Peyer's patch (tissue), 4 donors: ENCODE measurements at places on chromosomes 11 and 22.

DNA sequence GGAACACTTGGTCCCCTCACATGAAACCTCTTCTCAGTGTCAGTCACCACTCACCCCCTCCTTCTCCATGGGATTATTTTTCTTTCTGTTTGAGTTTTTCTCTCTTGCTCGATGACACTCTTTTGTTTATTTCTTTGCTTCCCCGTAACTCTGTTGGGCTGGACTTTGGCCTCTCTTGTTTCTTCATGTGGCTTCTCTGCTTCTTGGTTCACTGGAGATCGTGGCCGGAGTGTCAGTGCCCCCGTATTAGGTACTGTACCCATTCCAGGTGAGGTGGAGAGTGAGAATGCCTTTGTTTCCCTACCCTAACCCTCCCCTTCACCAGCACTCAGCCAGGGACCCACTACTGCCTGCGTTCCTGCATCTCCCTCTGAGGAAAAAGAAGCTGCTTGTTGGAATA is 32.5 kb downstream of the CYB5R2 start:
- DNase-seq = peak; percentile 68

DNA sequence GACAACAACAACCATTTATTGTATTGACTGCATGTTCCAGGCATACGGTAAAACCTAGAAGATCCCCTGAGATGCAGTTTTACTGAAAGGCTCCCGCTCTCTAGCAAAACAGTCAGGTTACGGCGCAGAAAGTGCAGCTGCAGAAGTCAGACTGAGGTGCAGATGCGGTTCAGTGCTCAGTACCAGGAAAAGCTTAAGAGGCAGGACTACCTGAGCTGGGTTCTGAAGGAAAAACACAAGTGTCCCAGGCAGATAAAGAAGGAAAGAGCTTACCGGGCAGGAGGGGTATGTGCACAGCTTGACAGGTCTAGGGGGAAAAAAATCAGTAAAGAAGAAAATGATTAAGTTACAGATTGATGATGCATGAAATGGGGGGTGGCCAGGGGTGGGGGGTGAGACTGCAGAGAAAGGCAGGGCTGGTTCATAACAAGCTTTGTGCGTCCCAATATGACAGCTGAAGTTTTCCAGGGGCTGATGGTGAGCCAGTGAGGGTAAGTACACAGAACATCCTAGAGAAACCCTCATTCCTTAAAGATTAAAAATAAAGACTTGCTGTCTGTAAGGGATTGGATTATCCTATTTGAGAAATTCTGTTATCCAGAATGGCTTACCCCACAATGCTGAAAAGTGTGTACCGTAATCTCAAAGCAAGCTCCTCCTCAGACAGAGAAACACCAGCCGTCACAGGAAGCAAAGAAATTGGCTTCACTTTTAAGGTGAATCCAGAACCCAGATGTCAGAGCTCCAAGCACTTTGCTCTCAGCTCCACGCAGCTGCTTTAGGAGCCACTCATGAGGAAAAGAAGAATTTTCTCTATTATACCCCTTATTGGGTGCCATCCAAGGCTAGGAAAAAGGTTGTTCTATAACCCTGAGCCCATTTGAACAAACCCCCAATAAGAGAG is 11.9 kb downstream of the LARGE1 start:
- no peak for DNase-seq

GRCh38 chr22:35749808-35750207 is 32.1 kb downstream of the APOL5 start:
- no peak for DNase-seq

GRCh38 chr22:41725510-41726110 is 26.3 kb downstream of the MEI1 start:
- no peak for DNase-seq

DNA sequence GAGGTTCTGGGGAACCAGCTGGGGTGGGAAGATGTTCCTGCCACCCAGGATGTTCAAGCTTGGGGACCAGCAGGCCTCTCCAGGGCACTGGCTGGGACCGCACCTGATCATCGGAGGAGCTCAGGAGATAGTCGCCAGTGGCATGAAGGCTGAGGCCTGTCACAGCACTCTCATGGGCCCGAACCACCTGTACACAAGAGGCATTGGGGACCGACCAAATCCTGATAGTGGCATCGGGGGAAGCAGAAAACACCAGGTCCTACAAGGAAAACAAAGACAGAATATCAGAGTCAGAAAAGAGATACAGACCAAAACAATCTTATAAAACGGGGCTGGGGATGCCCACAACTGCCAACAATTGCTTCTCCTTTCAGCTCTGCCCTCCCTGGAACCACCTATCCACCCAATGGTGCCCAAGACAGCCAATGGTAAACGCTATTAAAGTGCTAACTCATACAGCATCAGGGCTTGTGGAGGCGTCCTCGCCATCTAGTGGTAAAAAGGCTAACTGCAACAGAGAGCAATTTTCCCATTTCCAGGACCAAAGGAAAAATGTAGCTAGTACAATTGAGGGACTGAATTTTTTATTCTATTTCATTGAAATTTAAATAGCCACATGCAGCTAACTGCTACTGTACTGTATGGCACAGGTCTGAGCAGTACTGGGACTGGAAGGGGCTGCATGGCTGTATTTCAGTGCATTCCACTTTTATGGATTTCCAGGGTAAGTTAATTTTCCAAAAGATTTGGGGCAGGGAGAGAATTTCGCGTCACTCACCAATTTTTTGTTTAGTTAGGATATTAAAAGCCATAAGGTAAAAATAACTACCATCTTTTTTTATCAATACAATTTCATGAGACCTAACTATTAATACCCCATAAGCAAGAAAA is 7.1 kb downstream of the PRPF19 start:
- DNase-seq = no peak

DNA sequence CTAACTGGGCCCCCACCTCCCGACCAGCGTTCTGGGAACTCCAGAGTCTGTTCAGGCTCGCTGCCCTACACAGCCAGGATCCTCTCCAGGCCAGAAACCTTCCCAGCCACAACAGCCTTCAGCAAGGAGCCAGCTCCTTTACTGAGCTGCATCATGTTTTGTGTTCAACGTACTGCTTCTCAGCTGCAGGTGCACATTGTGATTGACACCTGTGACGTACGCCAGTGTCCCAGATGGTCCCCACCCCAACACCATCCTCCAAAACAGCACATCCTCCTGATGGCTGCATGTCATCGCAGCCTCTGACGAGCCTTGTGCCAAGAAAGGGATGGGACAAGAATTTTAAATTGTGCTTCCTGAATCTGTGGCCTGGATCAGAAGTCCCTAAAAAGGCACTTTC is 117.5 kb downstream of the SPATA19 start:
- no peak for DNase-seq

DNA sequence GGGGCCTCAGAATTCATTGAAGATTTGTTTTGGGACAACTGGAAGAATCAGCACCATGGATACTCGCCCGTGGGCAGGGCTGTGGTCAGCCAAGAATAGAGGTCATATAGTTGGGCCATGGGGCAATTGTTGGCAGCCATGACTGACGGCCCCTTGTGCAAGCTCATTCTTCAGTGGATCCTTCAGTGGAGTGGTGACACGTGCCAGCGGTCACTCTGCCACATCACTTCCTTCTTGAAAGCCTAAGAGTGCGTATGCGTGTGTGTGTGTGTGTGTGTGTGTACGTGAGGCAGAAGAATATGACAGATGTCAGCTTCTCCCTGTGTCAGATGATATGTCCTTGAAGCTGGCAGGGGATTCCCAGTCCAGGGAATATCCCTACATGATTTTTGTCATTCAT is 1.8 kb upstream of the IL18BP start:
- peak; percentile 27 for DNase-seq

GRCh38 chr11:84993386-84993785 is 633.8 kb downstream of the DLG2 start:
- DNase-seq = no peak

DNA sequence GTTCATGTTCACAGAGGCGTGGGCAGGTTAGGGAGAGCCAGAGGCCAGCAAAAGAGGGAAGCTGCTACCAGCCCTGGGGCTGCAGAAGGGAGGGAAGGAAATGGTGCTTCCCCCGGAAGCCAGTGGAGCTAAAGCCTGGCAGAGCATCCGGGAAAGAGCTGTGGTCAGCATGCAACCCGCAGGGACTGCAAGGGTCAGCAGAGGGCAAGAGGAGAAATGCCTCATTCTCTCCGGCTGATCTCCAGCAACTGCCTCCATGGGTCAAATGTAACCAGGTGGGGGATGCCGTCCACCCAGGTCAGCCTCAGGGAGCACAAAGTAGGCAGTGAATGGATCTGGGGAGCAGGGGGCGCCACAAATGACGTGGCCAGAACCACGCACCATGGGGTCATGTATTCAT is 36.9 kb upstream of the PRR5 start:
- DNase-seq = no peak

DNA sequence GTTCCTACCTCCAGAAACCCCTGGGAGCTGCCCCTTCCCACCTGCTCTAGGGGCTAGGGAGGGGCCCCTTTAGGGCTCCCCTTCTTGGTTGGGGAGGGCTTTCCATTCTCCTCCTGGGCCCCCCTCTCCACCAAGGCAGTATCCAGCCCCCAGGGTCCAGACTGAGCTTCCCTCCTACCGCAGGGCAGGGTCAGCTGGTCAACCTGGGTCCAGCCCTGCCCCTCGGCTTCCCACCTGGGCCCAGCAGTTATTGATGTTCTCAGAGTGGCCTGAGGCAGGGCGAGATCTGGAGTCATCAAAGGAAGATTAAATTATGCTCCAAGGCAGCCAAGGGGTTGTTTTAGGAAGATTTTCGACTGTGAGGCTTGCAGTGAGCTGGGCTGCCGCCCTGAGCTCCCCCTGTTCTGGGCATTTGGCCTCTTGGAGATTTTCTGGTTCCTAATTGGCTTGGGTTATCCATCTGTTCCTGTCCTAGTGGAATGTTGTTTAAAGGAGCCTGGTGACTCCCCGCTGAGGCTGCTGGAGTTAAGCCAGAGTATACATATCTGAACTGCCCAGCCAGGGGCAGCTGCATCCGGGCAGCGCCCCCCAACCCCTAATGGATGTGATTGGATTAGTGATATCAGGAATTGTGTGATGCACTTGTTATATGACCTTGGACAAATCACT is 1.8 kb upstream of the SLC22A8 start:
- DNase-seq = no peak

DNA sequence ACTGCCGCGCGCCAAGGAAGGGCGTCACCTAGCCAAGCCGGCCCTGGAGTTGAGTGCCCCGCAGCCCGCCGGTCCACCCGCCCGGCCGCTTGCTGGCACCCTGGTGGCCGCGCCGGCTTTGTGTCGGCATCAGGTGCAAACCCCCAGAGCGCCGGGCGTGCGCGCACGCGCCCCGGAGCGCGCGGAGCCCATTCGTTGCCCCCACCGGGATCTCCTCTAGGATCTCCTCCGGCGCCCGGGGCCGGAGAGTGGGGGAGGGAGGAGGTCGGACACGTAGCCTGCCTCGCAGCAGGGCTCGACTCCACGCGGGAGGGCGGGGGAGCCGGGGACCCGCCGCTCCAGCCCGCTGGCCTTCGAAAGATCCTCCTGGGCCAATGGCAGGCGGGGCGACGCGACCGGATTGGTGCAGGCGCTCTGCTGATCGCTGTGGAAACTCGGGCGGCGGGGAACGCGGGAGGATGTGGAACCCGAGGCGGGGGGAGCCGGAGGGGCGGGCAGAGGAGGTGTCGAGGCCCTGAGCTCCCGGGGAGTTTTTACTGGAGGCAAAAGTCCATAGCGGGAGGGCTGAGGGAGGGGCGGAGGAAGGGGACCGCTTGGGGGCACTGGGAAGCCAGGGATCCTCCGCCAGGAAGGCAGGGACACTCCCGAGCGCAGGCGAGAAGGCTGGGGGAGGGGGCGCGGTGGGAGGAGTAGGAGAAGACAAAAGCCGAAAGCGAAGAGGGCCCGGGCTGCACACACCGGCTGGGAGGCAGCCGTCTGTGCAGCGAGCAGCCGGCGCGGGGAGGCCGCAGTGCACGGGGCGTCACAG is at the start of gene FADS2:
Gene FADS2 (plus strand): TSS at position 730 of the 808 bp plus-strand sequence. CDS start 91 bp downstream, outside the sequence.
- DNase-seq = peak; percentile 68
